GM12864 (cell line): ENCODE measurements at places on chromosomes 4 and X.

GRCh38 chrX:153821066-153821465 lies 9.3 kb downstream of the PDZD4 start:
- DNase-seq = no peak

- DNase-seq = no peak
Observed at GRCh38 chrX:33741807-33742206, 390.3 kb downstream of the FAM47A start.

DNA sequence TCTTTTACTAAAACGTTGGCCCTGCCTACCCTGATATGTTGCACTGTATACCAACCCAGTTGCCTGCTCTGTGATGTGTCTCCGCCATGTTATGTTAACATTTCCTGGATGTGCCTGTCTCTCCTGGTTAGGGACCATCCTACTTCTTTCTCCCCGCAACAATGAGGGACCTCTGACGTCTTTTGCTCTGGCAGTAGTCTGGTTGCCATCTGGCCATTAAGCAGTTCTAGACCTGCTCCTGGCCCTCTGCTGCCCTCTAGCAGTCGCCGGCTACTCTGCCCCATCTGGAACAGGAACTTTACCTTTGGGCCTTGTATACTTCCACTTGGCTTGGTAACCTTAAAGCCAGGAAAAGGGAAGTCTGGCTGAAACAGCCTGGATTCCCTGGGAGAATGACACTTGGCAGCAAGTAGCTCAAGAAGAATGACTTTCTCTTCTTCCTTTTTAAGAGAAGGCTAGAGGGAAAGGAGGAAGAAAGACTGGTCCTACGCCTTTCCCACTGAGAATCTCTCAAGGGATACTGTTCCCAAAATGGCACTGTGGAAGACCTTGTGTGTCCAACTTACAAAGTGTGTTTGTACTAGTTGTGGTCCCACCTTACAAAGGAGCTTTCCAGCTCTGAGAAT lies 63.5 kb downstream of the GPC3 start:
- DNase-seq = no peak

- no peak for DNase-seq
Observed at GRCh38 chrX:120251471-120252011, 929 bp downstream of the ZBTB33 start.

GRCh38 chr4:4641254-4641653 lies 99.4 kb upstream of the STX18 start:
- DNase-seq = no peak

GRCh38 chr4:171629182-171629581 lies 184.0 kb upstream of the GALNTL6 start:
- no peak for DNase-seq

GRCh38 chr4:71571346-71571745 lies 212.5 kb downstream of the GC start:
- DNase-seq = no peak

DNA sequence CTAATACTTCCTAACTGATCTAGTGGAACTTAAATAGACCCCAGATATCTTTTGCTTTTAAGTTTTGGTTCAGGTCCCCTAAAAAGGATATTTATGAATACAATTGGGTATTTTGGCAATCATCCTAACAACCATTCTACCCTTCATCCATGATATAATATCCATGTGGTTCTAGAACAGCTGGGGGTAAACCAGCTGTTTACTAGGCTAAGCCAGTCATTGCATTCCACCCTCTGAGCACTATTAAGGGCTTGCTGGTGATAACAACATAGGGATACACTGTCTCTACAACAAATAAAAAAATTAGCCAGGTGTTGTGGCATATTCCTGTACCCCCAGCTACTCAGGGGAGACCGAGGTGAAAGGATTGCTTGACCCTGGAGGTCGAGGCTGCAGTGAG lies 54.8 kb upstream of the MAPK10 start:
- no peak for DNase-seq

GRCh38 chr4:168784786-168785461 lies 225.1 kb downstream of the CBR4 start:
- DNase-seq = no peak

DNA sequence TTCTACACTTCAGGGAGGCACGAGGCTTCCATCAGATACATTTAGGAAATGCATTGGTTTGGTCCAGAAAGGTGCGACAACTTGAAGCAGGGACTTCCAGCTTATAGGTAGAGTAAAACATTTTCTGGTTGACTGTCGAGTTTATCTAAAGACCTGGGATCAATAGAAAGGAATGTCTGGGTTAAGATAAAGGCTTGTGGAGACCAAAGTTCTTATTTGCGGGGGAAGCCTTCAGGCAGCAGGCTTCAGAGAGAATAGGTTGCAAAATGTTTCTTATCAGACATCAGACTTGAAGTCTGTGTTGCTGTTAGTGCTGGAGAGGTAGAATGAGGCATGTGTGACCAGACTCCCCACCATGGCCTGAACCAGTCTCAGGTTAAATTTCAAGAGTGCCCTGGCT lies 190.3 kb downstream of the TRIML1 start:
- DNase-seq = no peak

- DNase-seq = no peak
Observed at GRCh38 chr4:153595894-153596601, 88.0 kb upstream of the TLR2 start.

GRCh38 chrX:35040871-35041270 lies 98.3 kb downstream of the FAM47B start:
- DNase-seq = no peak

DNA sequence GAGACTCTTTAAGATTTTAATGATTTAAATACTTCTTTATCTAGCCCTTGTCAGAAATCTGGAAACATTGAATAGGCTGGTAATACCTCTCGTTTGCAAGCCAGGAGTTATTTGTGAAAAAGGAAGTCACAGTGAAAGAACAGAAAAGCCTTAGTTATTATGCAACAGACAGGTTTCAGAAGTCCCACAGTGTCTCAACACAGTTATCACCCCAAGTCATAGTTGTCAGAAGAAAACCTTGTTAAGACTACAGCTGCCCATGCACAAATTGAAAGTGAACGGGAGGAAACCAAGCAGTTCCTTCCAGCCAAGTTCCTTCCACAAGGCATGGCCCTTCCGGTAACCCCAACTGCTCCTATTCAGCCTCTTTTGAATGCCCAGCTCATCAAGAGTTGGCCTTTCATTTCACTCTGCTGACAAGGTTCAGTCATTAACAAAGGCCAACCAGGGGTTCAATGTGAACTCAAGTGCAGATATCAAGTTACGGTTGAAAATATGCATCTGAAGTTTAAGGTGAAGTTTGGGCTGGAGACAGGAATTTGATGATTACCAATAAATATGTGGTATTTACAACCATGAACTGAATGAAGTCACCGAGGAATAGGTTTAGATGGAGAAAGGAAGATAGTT lies 15.6 kb downstream of the ALPK1 start:
- peak; percentile 91 for DNase-seq

- DNase-seq = no peak
Observed at GRCh38 chrX:71994601-71995000, 84.0 kb downstream of the NHSL2 start.

DNA sequence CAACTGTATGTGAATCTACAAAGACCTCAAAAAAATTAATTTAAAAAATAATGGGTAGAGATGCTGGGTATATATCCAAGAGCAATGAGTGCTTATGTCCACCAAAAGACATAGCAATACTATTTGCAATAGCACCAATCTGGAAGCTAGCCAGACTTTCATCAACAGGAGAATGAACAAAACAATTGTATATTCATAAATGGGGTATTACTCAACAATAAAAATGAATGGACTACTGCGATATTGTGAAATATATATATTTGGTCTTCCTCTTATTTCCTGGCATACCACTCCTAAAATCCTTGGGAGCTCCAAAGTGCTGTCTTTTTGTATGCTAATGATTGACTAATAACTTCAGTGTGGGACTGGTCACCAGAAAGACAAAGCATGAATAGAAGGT lies 77.5 kb downstream of the MSN start:
- no peak for DNase-seq

DNA sequence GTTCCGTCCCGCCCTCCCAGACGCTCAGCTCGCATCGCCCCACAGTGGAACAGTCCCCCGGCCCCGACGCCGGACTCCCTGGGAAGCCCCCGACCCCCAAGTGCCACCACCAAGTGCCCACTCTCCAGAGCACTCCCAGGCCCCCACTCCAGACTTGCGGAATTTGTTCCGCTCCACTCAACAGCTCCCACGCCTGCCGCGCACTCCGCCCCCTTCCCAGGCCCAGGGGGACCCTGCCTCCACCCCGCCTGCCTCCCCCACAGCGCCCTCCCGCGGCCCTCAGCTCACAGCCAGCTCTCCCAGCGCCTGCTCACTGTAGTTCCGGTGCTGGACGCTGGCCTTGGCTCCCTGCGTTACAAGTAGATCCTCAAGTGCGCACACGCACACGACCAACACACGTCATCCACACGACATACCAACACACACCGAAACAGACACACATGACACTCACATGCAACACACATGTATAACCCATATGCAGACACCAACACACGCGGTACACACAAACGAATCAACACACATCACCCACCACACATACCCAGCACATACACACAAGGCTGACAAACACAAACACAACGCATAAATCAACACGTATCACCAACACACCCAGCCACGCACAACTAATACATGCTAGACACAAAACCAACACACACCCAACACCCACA lies 8.0 kb downstream of the MSX1 start:
- DNase-seq = no peak

DNA sequence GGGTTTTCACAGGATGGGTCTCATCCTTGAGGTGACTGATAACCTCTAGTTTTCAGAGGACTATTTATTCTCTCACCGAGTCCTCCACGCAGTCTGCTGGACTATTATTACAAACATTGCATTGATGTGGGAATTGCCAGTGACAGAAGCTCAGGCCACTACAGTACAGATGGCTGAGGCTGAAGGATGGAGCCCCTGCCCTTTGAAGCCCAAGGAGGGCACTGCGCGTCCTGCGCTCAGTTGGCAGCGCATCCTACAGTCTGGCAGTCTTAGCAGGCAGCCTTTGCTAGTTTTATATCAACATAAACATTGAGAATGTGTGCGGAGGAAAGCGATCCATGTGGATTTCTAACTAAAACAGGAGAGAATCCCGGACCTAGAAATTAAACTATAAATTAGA lies 1.5 kb upstream of the RELL1 start:
- no peak for DNase-seq

- no peak for DNase-seq
Observed at GRCh38 chr4:139876337-139876941, 210.8 kb downstream of the MGST2 start.

DNA sequence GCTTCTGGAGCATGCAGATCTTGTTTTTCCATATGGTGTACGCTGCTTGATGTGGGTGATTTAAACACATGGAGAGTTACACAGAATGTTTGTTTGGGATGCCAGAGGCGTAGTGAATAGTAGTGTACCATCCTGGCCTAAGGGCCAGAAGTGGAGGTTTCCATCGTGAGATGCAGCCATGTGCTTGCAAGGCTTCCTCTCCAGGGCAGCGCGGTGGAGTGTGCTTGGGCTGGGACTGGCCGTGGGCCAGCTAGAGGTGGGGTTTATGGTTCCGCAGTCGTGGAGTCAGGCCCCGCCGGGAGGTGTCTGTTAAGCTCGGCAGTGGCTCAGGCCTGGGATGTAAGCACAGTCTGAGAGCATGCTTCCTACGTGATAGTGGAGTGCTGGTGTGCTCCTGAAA lies 14.0 kb downstream of the STOX2 start:
- no peak for DNase-seq
